Kidney (tissue), 22 donors: ENCODE measurements at places on chromosomes 6 and 20. TPM values are rescaled to one million over a fixed set of nuclear protein-coding genes. Genes with fewer than 3 reads are reported as not detected.

The EMILIN3 gene
- 0.32 TPM for polyA plus RNA-seq

The ARFGEF3 gene
- polyA plus RNA-seq, result 1.2 TPM

The RBPJL gene
- polyA plus RNA-seq, result not detected

The TMEM244 gene
- polyA plus RNA-seq, result not detected

DNA sequence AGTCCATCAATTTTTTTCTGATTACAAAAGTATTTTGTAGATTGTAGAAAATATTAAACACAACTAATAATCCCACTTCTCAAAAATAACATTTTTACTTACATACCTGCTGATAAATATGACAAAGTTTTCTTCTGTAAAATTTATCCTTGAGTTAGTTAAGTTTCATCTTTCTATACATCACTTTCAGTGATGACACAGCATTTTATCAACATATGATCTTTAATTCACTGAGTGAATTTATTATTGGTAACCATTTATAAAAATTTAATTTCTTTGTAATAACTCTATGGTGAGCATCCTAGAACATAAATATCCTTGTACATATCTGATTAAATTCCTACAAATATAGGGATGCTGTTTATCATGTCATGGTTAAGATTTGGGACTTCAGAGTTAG lies 385.0 kb upstream of the SLC35B3 start:
- H3K27ac ChIP-seq, result no peak overlapping the region
- no peak overlapping the region for H3K4me3 ChIP-seq
- DNase-seq, result no peak
- H3K36me3 ChIP-seq, result no peaks in the 10 kb centered on the region
- no peaks in the 10 kb centered on the region for H3K4me1 ChIP-seq
- no peaks in the 10 kb centered on the region for H3K27me3 ChIP-seq

DNA sequence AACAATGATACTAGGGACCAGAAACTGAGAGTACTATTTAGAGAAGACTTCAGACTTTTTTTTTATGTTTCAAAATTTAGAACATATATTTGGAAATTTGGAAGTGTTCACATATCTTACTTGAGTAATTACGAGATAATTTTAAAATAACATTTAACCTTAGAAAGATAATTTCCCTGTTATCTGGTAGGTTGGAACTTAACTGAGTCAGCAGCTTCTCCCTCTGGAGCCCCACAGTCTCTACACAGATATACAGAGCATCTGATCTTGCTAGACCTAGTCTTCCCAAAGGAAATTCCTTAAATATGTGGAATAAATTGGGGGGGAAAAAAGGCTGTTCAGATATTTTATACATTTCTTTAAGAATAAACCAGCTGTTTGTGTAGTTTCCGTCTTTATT lies 48.6 kb downstream of the TSPYL4 start:
- H3K36me3 ChIP-seq, result no peaks in the 10 kb centered on the region
- no peaks in the 10 kb centered on the region for H3K27me3 ChIP-seq
- no peak overlapping the region for H3K4me3 ChIP-seq

- no peaks in the 10 kb centered on the region for H3K4me1 ChIP-seq
- DNase-seq, result no peak
- no peaks in the 10 kb centered on the region for H3K36me3 ChIP-seq
- H3K27ac ChIP-seq, result no peak overlapping the region
- H3K27me3 ChIP-seq, result no peaks in the 10 kb centered on the region
- no peak overlapping the region for H3K4me3 ChIP-seq
Observed at GRCh38 chr6:102813489-102814275, 1420.2 kb downstream of the GRIK2 start.

- H3K27me3 ChIP-seq, result no peaks in the 10 kb centered on the region
- H3K4me3 ChIP-seq, result peak overlapping the region; percentile 27
- H3K36me3 ChIP-seq, result no peaks in the 10 kb centered on the region
- H3K4me1 ChIP-seq, result no peaks in the 10 kb centered on the region
Observed at GRCh38 chr6:129774697-129775447, 64.9 kb upstream of the ARHGAP18 start.

DNA sequence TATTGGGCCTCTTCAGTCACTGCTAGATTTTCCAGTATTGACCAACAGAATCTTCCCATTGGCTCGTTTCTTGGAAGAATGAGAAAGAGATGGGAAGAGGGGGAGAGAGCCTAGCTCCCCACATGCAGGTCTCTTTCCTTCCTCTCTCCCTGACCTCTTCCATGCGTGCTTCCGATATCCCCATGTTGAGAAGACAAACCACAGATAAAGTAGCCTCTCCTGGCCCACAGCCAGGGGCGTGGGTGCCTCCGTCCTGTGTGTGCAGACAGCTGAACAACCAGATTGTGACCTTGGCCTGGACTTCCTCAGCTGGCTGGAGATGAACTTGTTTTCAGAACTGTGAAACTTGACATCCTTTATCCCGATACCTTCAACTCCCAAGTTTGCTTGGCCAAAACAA lies 71.0 kb downstream of the EDN3 start:
- no peak overlapping the region for H3K27ac ChIP-seq
- no peaks in the 10 kb centered on the region for H3K27me3 ChIP-seq
- no peaks in the 10 kb centered on the region for H3K4me1 ChIP-seq
- H3K4me3 ChIP-seq, result no peak overlapping the region

- no peaks in the 10 kb centered on the region for H3K4me1 ChIP-seq
- H3K4me3 ChIP-seq, result peak overlapping the region; percentile 52
- peak overlapping the region; percentile 56 for H3K27ac ChIP-seq
- DNase-seq, result peak; percentile 78
Observed at GRCh38 chr6:136549300-136550044, 750 bp downstream of the MAP7 start.

DNA sequence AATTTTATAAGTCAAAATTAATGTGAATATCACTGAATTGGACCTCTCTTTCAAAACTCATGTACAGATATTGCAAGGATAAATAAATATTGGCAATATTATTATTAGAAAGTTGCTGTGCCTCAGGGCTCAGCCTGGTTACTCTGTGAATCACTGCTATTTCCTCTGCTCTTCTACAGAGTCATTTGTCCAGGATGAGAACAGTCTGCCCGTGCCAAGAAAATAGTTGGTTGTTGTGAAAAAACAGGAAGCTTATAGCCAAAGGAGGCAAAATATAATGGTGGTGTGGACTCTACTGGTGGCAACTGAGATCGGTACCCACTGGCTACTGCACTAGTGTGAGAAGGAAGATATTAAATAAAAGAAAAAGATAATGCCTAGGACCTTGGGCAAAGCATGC lies 93.6 kb downstream of the RIMS1 start:
- H3K36me3 ChIP-seq, result no peaks in the 10 kb centered on the region
- H3K4me3 ChIP-seq, result no peak overlapping the region
- no peak overlapping the region for H3K27ac ChIP-seq

DNA sequence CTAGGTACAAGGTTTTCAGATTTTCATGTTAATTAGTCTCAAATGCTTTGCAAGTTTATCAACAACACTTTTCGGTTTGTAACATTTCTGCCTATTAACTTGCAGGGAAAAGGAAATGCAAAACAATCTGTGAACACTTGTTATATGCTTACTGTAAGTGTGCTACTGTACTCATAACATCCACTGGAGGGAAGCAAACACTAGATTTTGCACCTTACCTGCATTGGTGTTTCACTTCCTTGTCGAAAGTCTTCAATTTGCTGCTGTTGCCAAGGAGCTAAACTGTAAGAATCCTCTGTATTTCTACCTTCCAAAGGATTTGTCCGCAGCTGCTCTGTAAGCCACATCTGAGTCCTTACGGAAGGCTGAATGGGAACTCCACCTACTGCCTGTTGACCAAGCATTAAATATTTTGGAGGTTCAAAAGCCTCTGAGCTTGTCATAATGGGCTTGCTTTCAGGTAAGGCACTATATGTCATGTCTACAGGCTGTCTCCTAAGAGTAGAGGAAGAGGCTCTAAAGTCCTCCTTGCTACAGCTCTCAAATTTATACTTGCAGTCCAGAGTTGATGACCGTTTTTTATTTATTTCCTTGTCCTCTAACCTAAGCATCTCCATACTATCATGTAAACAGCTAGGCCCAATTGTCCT lies 17.3 kb downstream of the PLN start:
- no peak overlapping the region for H3K4me3 ChIP-seq
- peak; percentile 79 for DNase-seq
